ENCODE measurements at places on chromosomes 12 and 14.

- no peak for DNase-seq
These were observed 42.5 kb downstream of the GALNT9 start for GRCh38 chr12:132286912-132287311.

DNA sequence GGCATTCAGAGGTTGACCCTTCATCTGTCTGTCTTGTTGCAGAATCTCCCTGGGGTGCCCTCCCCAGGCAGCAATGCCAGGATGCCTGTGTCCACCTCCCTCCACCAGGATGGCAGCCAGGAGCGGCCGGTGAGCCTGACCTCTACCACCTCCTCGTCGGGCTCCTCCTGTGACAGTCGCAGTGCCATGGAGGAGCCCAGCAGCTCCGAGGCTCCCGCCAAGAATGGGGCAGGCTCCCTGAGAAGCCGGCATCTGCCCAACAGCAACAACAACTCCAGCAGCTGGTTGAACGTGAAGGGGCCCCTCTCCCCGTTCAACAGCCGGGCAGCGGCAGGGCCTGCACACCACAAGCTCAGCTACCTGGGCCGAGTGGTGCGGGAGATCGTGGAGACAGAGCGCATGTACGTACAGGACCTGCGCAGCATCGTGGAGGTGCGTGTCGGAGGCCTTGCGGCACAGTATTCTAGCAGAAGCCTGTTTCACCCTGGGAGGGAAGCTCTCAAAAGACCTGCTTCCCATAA is 23.4 kb downstream of the PLEKHG3 start:
- no peak for DNase-seq

GRCh38 chr12:131020326-131021153 is 66.8 kb downstream of the ADGRD1 start:
- DNase-seq: no peak

- no peak for DNase-seq
These were observed 524 bp downstream of the KMT5A start for GRCh38 chr12:123384318-123384993.

- DNase-seq: no peak
These were observed 227.7 kb upstream of the HMGA2 start for GRCh38 chr12:65596514-65597091.

All from NCI-H345 (cell line).